ENCODE measurements at places on chromosomes 12 and 14.

- no peak for DNase-seq
Measured at GRCh38 chr12:54418441-54419087, 502 bp downstream of the ITGA5 start.

- no peak for DNase-seq
Measured at GRCh38 chr12:39095636-39096330, 190.4 kb upstream of the CPNE8 start.

GRCh38 chr12:45204757-45205156 is 11.1 kb upstream of the ANO6 start:
- no peak for DNase-seq

GRCh38 chr12:123886258-123886657 is 86.4 kb downstream of the CCDC92 start:
- no peak for DNase-seq

- no peak for DNase-seq
Measured at GRCh38 chr14:32513571-32514009, 184.5 kb downstream of the AKAP6 start.
